Stimulated activated CD8-positive, alpha-beta memory T cell treated with anti-CD3 and anti-CD28 coated beads, Interleukin-12 subunit alpha, Interleukin-12 subunit beta, amount 100 ng/mL, for 1 hour (primary cell): ENCODE measurements at places on chromosomes 16 and 17.

DNA sequence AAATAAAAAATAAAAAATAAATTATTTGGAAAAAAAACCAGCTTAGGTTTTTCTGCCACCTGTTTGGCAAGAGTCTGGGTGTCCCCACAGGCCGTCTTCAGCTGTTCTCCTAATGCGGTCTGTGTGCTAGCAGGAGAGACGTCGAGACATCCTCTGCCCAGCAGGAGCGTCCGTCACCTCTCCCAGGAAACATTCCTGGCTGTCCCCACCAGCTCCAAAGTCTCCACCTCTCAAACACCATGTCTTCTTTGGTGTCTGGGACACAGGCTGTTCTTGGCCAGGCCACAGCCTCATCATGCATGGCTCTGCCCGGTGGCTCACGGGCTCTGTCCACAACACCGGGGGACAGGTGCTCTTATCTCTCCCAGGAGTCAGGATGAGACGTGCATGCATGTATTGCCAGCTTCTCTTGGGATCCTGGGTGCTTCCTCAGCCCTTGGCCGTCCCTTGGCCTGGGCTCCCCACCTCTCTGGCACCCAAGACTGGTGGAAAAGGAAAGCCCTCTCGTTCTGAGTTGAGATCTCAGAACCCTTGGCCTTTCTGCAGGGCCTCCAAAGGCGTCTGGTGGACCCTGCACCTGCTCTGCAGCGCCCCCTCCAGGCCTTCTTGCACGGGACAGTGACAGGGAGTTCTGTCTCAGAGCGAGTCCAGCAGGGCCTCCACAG is 84.9 kb upstream of the CBX4 start:
- no peak for DNase-seq

DNA sequence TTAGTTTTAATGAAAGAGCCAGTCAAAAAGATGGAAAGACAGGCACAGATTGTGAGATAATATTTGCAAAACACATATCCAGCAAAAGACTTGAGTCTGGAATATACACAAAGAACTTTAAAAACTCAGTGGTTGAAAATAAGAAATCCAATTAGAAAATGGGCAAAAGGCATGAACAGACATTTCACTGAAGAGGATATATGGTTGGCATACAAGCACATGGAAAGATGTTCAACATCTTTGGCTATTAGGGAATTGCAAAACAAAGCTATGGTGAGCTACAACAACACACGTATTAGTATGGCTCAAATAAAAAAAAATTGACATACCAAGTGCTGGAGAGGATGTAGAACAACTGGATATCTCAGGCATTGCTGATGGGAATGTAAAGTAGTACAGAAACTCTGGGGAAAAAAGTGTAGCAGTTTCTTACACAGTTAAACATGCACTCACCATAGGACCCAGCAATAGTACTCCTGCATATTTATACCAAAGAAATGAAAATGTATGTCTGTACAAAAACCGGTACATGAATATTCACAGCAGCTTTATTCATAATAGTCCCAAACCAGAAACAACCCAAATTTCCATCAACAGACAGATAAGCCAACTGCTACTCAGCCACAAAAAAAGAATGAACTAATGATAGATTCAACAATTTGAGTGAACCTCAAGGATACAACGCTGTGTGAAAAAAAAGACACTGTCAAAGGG is 44.4 kb upstream of the MRTFB start:
- no peak for DNase-seq

DNA sequence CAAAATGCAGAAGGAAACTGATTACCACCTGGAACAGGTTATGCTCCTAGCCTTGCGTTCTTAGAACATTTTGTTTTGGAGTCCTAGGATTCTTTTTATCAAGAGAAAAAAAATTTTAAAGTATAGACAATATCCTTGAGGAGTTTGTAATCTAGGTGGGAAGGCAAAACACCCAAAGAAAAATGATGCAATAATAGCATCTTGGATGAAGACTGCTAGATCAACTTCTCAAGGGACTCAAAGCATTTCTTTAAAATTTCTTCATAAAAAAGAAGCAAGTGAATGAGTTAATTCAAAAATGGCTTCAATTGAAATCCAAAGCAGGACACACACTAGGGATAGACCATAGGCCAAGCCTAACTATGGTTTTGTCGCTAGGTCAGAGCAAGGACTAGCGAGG is 515.8 kb upstream of the ZFHX3 start:
- no peak for DNase-seq

GRCh38 chr16:66322174-66322573 is 44.3 kb upstream of the CDH5 start:
- DNase-seq = no peak

GRCh38 chr17:38587947-38588787 is 17.6 kb downstream of the SRCIN1 start:
- no peak for DNase-seq

- no peak for DNase-seq
These were observed 24.8 kb downstream of the PITPNC1 start for GRCh38 chr17:67401598-67402504.

GRCh38 chr17:20270369-20270768 is 197.0 kb downstream of the LGALS9B start:
- DNase-seq = no peak

- no peak for DNase-seq
These were observed 11.5 kb downstream of the LITAF start for GRCh38 chr16:11575223-11575589.

GRCh38 chr16:24540602-24541210 is 1.3 kb downstream of the RBBP6 start:
- DNase-seq = no peak

DNA sequence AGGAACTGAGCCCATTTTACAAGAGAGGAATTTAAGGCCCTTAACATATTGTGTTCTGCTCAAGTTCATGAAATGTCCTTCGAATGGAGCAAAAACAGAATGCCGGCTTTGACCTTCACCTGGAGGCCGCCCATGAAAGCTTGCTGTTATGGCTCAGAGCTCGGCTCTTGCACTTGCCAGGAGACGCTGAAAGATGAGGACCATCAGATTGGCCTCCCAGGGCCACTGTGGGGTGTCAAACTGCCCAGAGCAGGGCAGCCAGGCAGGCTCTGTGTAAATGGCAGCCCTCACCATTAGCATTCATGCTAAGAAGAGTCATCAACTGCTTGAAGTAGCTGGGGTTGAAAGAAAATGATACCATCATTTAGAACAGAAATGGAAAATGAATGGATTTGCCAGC is 39.3 kb downstream of the IL21R start:
- no peak for DNase-seq

DNA sequence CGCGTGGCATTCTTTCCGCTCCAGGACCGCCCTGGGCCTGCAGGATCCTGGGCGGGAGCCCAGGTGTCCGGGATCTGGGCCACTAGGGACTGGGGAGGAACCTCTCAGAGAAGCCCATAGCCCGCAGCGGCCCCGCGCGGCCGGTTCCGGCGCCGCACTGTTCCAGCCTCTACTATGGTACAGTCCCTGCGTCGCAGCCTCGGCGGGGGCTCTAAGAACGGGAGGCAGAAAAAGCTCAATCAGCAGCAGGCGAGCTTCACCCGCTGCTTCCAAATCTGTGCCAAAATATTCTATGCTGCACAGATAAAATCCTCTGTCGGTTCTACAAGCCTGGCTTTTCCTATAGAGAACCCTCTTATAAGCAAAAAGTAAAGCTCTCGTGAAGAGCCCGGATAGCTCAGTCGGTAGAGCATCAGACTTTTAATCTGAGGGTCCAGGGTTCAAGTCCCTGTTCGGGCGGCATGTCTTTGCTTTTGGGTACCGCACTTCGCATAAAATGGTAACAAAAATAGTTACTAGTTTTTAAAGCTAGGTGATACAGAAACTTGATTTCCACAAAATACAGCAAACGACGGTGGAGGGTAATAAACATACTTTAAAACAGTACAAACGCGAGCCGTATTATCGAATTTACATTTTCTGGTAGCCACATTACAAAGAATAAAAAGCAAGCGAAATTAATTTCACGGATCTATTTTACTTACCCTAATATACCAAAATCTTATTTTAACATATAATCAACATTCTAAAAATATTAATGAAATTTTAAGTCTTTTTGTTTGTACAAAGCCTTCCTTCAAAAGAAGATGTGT is 661 bp upstream of the ALOXE3 start:
- peak; percentile 71 for DNase-seq

GRCh38 chr17:6571452-6571781 is 15.1 kb upstream of the PITPNM3 start:
- no peak for DNase-seq

GRCh38 chr17:9269350-9270035 is 248.2 kb downstream of the NTN1 start:
- no peak for DNase-seq

DNA sequence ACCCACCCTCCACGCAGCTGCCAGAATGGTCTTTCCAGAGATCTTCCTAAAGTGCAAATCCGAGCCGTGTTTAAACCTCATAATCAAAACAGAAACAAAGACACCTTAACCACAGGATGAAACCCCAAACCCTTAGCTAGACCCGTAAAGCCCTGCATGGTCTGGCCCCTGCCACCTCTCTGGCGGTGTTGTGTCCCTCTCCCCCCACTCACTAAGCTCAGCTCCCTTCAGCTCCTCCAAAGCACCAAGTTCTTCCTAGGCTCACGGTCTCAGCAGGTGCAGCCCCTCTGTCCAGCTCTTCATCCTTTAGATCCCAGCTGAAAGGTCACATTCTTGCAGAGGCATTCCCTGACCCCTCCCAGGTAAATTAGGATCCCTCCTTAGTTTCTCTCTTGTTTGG is 4.4 kb upstream of the NXPH3 start:
- no peak for DNase-seq

GRCh38 chr17:74810699-74811485 is 34.7 kb upstream of the NAT9 start:
- DNase-seq = no peak

GRCh38 chr17:82693168-82693867 is 5.2 kb downstream of the RAB40B start:
- no peak for DNase-seq

GRCh38 chr16:4347010-4347409 is 4.1 kb downstream of the PAM16 start:
- no peak for DNase-seq

- peak; percentile 39 for DNase-seq
These were observed 135.8 kb downstream of the WWOX start for GRCh38 chr16:78235168-78235800.

DNA sequence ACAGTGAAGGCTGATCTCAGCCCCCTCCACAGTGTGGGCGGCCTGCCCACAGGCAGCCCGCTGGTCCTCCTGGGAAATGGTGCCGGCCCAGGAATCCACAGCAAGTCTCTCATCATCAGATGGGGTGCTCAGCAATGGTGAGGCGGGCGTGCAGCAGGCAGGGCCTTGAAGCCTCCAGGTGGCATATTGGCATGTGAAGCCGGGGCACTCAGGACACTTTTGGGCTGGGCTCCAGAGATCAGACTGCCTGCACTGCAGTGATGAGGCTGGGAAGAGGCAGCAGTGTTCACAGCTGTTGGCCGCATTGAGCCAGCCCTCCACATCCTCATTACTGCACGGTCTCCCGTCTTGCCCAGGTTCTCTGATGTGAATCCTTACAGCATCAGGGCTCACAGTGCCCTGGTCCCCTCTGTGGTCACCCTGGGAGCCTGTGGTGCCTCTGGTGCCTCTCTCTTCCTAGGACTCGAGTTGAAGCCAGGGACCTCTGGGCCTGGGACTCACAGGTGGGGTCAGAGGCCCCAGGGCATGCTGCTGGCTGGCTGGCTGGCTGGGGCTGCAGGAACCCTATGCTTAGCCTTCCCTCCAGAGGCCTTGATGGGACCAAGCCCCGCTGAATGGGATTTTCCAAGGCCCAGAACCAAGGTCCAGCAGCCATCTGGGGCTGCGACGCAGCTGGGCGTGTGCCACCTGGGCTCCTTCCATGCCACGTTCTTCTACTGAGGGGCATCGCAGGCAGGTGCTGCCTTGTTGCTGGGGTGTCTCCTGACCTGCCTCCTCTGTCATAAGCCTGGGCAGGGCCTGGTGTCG is 48.6 kb downstream of the TNFRSF13B start:
- no peak for DNase-seq

DNA sequence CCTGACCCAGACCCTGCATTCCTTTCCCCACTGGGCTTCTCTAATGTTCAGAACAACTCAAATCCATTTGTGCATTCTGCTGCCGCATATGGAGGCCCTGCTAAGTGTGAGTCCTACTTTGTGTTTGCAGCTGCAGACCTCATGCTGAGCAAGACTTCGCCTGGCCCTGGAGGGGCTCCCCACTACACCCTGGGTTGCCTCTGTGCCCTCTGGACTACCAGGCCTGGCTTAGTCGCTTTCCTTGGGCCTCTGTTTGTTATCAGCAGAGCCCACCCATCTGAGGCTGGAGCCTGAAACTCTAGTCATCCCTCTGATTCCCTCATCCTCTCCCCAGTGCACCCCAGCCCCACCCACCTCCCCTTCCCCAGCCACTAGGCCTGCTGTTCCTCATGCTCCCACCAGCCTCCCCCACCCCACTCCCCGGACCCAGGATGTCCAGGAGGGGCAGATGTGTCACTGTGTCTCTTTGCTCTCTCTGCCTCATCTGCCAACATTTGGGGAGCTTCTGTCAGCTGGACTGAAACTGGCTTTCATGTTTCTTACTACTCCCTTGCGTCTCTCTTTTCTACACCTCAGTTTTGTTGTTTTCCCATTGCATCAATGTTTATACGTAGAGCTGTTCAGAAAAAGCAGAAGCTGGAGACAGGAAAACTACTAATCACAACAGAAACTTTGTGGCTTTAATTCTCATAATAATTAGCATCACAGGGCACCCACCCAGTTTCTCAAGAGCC is 17.9 kb upstream of the CD300E start:
- no peak for DNase-seq

- no peak for DNase-seq
These were observed 510.4 kb downstream of the KCNJ18 start for GRCh38 chr17:22202702-22203101.

GRCh38 chr16:88013091-88013609 is 61.9 kb downstream of the BANP start:
- no peak for DNase-seq

- no peak for DNase-seq
These were observed 130.1 kb upstream of the TMEM97 start for GRCh38 chr17:28188841-28189263.

- DNase-seq = no peak
These were observed 106.6 kb downstream of the N4BP1 start for GRCh38 chr16:48503336-48503735.

GRCh38 chr16:66261826-66262225 is 104.7 kb upstream of the CDH5 start:
- DNase-seq = no peak

GRCh38 chr16:11494433-11494832 is 92.3 kb downstream of the LITAF start:
- no peak for DNase-seq

DNA sequence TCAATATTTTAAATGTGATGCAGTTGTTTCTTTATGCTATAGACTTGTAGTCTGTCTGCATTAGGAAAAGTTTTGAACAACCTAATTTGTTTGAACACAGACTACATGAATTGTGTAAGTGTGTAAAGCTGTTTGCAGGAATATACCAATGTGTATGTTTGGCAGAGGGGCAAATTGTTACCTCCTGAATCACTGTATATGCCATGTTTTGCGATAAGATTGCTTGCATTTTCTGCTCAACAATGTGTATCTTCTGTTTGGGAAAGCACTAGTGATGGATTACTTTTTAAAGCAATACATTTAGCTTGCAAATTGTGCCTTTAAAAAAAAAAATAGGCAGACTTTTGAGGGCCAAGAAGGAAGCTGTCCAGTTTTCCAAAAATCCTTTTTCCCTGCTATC is 14.6 kb downstream of the RBBP6 start:
- no peak for DNase-seq

- DNase-seq = no peak
These were observed 14.9 kb downstream of the KCNJ2 start for GRCh38 chr17:70184207-70184606.

- DNase-seq = no peak
These were observed 251.6 kb downstream of the KCNJ2 start for GRCh38 chr17:70420861-70421445.
